ENCODE measurements at places on chromosomes 11 and 22. TPM values are rescaled to one million over a fixed set of nuclear protein-coding genes. Genes with fewer than 3 reads are reported as not detected.

Gene SLC5A4
- total RNA-seq, result not detected

Gene GP1BB
- not detected for total RNA-seq

Gene ACCS
- total RNA-seq, result 2.7 TPM

DNA sequence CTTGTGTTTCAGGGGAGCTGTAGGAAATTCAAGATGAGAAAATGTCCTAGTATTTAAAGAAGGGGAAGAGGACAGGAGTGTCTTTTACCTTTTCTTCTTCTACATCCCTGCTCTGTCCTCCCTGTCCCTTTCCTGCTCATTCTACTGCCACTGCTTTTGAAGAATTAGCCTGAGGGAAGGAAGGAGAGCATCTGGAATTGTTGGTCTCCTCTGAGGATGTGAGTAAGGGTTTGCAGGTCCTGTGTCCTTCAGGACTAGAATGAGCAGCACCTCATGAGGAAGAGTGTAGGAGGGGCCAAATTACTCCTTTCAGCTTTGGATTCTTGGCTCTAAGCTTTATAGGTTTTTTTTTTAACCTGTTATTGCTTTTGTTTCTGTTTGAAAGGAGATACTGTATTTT is 24.2 kb downstream of the SNU13 start:
- no peak overlapping the region for H3K4me3 ChIP-seq
- no peak for DNase-seq
- peaks cover 51% of the 10 kb centered on the region for H3K36me3 ChIP-seq
- H3K4me1 ChIP-seq, result peaks cover 10% of the 10 kb centered on the region

- H3K4me1 ChIP-seq, result no peaks in the 10 kb centered on the region
- no peaks in the 10 kb centered on the region for H3K27me3 ChIP-seq
- no peaks in the 10 kb centered on the region for H3K36me3 ChIP-seq
- H3K27ac ChIP-seq, result no peak overlapping the region
- no peak overlapping the region for H3K4me3 ChIP-seq
Measured at GRCh38 chr11:26126741-26127140, 205.2 kb upstream of the ANO3 start.

DNA sequence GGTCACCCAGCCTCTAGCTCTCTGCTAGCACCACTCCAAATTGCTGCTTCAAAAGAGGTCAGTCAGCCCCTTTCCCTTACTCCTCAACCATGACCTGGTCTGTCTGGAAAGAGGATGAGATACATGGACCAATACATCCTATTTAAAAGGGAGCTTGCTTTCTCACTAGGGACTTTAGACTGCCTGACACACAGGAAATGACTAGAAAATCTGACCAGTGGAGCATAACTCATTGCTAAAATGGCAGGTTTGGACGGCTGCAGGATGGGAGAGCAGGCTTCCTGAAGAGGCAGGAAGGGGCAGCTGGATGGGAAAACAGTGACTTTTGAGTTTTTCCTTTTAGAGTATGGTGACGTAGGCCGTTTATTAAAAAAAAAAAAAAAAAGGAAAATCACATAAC is 25.3 kb downstream of the STIM1 start:
- DNase-seq, result no peak
- no peak overlapping the region for H3K4me3 ChIP-seq
- H3K27ac ChIP-seq, result no peak overlapping the region

DNA sequence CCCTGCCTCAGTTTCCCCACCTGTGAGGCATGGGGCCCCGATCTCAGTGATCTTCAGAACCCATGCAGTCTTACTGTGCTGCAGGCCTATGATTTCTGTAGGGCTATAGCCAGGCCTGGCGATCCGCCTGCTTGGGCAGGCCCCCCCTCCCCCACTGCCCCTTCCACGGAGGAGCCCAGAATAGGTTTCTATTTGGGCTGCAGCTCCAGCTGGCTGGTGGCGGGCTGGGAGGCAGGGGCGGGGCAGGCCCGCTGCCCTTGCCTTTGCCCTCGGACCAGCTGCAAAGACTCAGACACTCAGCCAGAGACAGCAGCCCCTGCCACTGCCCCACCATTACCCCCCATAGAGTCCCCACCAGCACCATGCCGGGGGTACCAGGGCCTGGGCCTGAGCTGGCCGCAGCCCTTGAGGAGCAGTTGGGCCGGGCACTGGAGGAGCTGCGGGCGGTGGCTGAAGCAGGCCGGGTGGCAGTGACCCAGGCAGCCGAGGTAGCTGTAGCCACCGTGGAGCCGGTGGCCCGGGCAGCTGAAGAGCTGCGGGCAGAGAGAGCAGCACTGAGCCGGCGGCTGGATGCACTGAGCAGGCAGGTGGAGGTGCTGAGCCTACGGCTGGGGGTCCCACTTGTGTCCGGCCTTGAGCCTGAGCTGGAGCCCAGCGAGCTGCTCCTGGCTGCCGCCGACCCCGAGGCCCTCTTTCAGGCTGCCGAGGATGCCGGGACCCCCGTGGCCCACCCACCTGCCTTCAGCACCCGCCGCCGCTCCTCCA is 12.2 kb downstream of the SMTN start:
- no peak for DNase-seq
- H3K4me1 ChIP-seq, result no peaks in the 10 kb centered on the region
- H3K27me3 ChIP-seq, result no peaks in the 10 kb centered on the region
- no peak overlapping the region for H3K27ac ChIP-seq
- no peaks in the 10 kb centered on the region for H3K36me3 ChIP-seq
- no peak overlapping the region for H3K4me3 ChIP-seq

GRCh38 chr22:49602481-49602880 is 225.2 kb downstream of the BRD1 start:
- DNase-seq, result no peak
- H3K4me1 ChIP-seq, result peaks cover 13% of the 10 kb centered on the region
- no peaks in the 10 kb centered on the region for H3K36me3 ChIP-seq

- DNase-seq, result no peak
- no peaks in the 10 kb centered on the region for H3K27me3 ChIP-seq
- no peak overlapping the region for H3K4me3 ChIP-seq
- H3K4me1 ChIP-seq, result no peaks in the 10 kb centered on the region
- H3K27ac ChIP-seq, result no peak overlapping the region
Measured at GRCh38 chr11:73400293-73400692, 24.1 kb downstream of the RELT start.

DNA sequence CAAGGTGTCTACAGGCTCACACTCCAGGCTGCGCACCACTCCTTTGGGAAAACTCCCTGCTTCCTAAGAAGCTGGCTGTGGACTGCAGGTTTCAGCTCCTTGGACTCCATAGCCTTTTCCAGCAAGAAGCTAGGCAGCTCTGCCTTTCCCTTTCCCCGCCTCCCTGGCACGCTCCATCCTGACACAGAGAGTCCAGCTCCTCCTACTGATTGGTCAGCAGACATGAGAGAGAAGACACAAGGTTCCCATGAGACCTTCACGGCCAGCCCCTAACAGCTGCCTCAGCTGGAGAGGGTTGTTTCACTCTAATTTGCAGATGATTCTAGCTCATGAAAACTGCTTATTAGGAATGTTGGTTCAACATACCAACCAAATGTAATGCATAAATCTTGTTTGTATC is 27.6 kb downstream of the TENM4 start:
- no peak for DNase-seq
- H3K27ac ChIP-seq, result no peak overlapping the region
- H3K4me3 ChIP-seq, result no peak overlapping the region
- no peaks in the 10 kb centered on the region for H3K27me3 ChIP-seq
- H3K4me1 ChIP-seq, result no peaks in the 10 kb centered on the region

GRCh38 chr22:49369726-49370626 is 457.7 kb downstream of the BRD1 start:
- H3K4me3 ChIP-seq, result no peak overlapping the region
- H3K4me1 ChIP-seq, result no peaks in the 10 kb centered on the region
- H3K27me3 ChIP-seq, result no peaks in the 10 kb centered on the region
- DNase-seq, result no peak
- H3K27ac ChIP-seq, result no peak overlapping the region

DNA sequence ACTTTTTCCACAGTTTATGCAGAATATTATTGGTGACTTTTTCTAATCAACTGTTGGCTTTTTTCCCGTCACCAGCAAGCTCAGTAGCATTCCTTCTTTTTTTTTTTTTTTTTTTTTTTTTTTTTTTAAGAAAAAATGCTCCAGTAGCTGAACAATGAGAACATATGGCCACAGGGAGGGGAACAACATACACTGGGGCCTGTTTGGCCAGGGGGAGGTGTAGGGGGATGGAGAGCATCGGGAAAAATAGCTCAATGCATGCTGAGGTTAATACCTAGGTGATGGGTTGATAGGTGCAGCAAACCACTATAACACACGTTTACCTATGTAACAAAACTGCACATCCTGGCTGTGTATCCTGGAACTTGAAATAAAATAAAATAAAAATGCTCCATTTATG is 82.5 kb downstream of the ARHGAP42 start:
- H3K27me3 ChIP-seq, result no peaks in the 10 kb centered on the region
- no peak overlapping the region for H3K4me3 ChIP-seq
- H3K27ac ChIP-seq, result no peak overlapping the region

DNA sequence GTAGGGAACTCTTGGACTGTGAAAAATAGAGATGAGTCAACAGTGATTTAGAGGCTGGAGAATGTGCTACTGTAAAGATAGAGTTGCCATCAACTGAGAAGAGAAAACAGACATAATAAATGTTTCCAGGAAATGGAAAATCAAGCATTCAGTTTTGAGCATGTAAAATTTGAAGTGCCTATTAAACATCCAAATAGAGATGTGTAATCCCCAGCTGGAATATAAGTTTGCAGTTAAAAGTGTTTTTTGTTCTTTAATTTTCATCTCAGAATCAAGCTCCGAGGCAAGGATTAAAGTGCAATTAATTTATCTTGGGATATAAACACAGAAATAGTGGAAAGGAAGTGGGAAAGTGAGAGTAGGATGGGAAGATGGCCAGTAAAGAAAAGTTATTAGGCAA is 666.0 kb upstream of the RAG2 start:
- no peaks in the 10 kb centered on the region for H3K27me3 ChIP-seq
- H3K4me3 ChIP-seq, result no peak overlapping the region
- H3K4me1 ChIP-seq, result no peaks in the 10 kb centered on the region
- no peaks in the 10 kb centered on the region for H3K36me3 ChIP-seq

DNA sequence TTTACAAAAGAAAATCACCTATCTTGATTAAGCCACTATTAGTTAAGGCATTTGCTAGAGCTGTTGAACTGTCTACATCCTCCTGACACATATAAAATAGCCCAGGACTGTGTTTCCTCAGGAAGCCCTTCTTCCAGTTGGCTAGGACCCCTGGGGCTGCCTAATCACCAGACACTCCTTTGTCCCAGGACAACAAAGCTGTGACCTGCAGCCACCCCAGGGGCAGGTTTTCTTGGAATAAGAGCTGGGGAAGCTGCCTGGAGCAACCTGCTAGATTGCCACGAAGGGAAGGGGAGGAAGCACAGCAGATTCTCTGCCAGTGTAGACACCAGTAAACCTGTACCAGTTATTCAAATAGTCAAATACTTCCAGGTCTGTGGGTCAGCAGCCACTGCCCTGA is 17.6 kb downstream of the CHST1 start:
- H3K27me3 ChIP-seq, result no peaks in the 10 kb centered on the region
- H3K4me3 ChIP-seq, result no peak overlapping the region
- peak; percentile 29 for DNase-seq
- H3K4me1 ChIP-seq, result no peaks in the 10 kb centered on the region
- H3K36me3 ChIP-seq, result no peaks in the 10 kb centered on the region
- H3K27ac ChIP-seq, result no peak overlapping the region

DNA sequence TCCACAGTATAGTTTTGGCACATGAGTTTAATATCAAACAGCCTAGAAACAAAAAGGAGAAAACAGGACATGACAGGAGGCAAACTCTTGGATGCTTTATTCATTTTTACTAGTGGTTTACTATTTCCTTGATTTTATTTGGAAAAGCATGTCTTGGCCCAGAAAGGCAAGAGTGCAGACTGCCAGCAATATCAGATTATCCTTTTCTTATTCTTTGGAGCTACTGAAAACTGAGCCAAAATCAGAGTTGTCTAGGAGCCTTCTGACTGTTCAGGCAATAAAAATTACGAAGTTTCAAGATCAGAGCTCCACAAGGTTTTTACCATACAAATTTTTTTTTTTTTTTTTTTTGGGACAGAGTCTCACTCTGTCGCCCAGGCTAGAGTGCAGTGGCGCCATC is 16.0 kb downstream of the CELF1 start:
- H3K27ac ChIP-seq, result no peak overlapping the region
- no peak overlapping the region for H3K4me3 ChIP-seq
- peaks cover 50% of the 10 kb centered on the region for H3K4me1 ChIP-seq
- H3K27me3 ChIP-seq, result no peaks in the 10 kb centered on the region
- no peaks in the 10 kb centered on the region for H3K36me3 ChIP-seq

DNA sequence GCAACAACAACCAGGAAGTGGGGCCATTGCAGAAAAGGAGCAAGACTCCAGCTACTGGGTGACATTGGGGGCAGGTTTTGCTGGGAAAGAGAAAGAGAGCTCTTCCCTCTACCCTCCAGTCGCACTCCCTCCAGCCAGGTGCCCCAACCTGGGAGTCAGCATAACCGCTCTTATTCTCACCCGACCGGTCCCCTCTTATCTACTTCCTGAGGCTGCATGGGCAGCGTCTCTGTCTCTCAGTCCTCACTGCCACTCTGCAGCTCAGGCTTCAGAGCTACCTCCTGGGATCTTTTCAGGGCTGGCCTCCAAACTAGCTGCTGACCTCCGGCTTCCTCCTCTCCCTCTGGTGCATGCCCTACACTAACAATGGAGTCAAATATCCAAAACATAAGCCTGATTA is 5.1 kb downstream of the ZNF70 start:
- no peaks in the 10 kb centered on the region for H3K27me3 ChIP-seq
- no peak overlapping the region for H3K4me3 ChIP-seq
- H3K27ac ChIP-seq, result no peak overlapping the region
- DNase-seq, result no peak
- peaks cover 7% of the 10 kb centered on the region for H3K4me1 ChIP-seq

DNA sequence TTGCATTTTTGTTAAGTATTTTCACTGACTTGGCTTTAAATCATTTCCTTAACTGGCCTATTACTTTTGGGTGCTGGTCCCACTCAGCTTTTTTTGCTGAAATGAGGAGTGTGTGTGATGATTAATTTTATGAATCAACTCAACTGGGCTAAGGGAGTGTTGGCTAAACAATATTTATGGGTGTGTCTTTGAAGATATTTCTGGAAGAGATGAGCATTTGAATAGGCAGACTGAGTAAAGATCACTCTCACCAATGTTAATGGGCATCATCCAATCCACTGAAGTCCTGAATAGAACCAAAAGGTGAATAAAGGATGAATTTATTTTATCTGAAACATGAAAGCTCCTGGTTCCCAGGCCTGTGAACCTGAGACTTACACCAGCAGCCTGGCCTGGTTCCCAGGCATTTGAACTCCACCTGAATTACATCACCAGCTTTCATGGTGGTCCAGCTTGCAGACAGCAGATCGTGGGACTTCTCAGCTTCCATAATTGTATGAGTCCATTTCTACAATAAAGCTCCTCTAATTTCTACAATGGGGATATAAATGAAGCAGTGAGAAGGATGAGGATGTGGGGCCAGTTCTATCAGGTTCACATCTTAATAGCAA is 241.3 kb upstream of the ZC3H12C start:
- H3K4me3 ChIP-seq, result no peak overlapping the region
- DNase-seq, result no peak

- no peaks in the 10 kb centered on the region for H3K27me3 ChIP-seq
- no peak for DNase-seq
- H3K27ac ChIP-seq, result no peak overlapping the region
- H3K4me3 ChIP-seq, result no peak overlapping the region
Measured at GRCh38 chr22:43852573-43853327, 9.6 kb downstream of the SULT4A1 start.

GRCh38 chr11:20547411-20547810 is 52.0 kb upstream of the SLC6A5 start:
- H3K4me3 ChIP-seq, result no peak overlapping the region
- H3K4me1 ChIP-seq, result no peaks in the 10 kb centered on the region
- H3K27ac ChIP-seq, result no peak overlapping the region
- DNase-seq, result no peak
- H3K27me3 ChIP-seq, result no peaks in the 10 kb centered on the region
- no peaks in the 10 kb centered on the region for H3K36me3 ChIP-seq

- no peak overlapping the region for H3K27ac ChIP-seq
- H3K27me3 ChIP-seq, result no peaks in the 10 kb centered on the region
- H3K36me3 ChIP-seq, result no peaks in the 10 kb centered on the region
- no peak for DNase-seq
Measured at GRCh38 chr11:75986966-75987365, 172.0 kb downstream of the UVRAG start.

Data from CD8-positive, alpha-beta memory T cell (primary cell).